CD8-positive, alpha-beta T cell (primary cell): ENCODE measurements at places on chromosomes 6 and 20.

DNA sequence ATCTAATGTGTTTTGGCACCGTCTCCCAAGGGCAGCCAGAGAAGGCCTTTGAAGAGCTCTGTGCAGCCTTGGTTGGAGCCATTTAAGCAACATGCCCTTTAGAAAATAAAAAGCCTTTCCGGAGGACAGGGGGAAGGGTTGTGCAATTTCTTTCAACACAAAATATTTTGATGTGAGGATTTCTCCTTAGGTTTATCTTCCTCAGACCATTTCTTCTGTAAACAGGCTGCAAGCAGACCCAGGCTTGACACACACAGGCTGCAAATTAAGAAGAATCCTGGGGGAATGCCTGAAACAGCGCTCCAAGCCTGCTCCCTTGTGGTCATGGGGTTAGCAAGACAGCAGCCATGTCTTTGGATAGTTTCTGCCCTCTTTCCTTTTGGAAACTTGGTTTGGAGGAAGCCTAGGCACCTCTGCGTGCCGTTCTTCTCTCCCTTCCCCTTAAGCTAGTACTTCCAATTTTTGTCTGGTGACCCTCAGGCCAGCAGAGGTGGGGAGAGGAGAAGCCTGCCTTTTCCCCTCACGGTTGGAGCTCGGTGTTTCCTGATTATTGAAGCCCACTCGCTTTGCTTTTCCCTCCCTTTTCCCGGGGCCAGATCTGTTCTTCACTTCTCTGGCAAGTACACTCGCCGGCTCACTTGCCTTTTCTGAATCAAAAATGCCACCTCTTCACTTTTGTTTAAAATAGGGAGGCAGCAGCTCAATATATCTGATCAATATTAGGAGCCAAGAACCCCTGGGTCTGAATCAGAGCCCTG lies 39.6 kb upstream of the NOX3 start:
- no peak for DNase-seq

- no peak for DNase-seq
Measured at GRCh38 chr20:10282979-10283456, 64.4 kb downstream of the SNAP25 start.

DNA sequence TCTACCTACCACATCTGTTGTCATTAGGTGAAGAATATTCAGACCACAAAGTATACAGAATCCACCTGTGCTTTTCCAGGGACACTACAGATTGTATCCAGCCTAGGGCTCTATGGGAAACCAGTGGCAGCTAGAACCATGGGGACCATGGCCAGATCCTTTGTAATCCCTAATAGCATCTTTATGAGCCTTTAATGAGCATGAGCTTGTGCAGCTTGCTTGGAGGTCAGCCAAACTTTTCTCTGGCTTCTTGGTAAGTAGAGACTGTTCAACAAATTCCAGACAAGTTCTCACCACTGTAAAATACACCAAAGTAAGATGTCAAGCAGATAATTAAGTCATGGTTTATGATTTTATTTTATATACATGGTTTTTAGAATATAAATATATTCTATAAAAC lies 301.6 kb upstream of the ADGRB3 start:
- DNase-seq, result no peak

DNA sequence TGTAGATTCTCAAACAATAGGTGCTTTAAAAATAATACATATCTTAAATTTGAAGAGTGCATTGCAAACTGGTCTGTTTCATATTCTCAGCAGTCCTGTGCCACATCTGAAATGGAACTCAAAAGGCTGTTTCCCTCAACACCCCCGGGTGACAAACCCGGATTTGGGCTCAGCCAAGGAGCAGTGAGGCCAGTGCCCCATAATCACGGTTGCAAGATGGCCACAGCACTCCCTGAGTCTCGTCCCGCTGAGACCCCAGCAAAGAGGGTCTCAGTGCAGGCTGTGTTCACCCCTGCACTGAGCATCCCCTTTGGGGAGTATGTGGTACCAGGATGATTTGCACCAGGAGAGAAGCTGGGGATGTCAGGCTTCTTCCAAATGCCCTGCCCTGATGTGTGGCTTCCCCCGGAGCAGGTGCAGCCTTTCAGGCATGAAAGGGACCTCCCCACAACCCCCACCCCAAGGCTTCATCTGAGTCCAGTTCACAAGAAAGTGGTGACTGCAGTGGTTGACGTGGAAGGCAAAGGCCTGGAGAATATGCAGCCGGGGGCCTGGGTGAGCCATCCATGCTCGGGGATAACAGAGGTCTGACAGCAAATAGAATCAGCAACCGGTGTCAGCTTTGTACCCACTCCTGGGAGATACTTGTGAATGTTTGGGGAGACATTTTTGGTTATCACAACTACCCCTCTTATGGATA lies 202.9 kb downstream of the SYNDIG1 start:
- no peak for DNase-seq

DNA sequence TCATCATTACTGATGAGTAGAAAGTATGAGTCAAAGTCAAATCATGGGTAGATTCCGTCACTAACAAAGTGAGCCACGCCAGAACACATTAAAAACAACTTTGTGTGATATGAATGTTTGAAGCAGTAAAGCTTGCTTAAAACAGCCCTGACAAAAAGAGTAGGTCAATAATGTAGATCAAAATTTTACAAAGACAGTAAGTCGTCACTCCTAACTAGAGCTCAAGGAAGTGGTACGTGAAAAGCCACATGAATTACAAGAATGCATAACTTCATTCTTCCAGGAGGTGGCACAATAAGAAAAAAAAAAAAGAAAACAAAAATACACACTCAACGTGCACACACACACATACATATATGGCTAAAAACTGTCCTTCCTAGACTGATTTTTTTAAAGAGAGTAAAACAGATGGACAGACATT lies 69.9 kb downstream of the HACE1 start:
- no peak for DNase-seq

DNA sequence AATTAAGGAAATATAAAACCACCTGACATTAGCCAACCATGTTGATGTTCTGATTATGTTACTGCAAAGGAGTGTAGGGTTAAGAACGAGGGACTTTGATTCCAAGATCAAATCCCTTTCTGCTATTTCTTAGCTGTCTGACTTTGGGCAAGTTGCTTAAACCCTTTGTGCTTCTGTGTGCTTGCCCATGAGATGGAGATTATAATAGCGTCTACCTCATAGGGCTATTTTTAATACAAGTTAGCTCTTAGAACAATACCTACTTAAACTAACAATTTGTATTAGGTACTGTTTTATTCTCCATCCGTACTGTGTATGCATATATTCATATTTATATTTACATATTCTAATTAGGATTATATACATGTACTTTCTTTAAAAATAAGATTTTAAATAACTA lies 263.8 kb downstream of the ESR1 start:
- DNase-seq, result no peak

- DNase-seq, result no peak
Measured at GRCh38 chr6:34585512-34586061, 29.5 kb upstream of the SPDEF start.

- no peak for DNase-seq
Measured at GRCh38 chr6:78942446-78942845, 75.1 kb downstream of the IRAK1BP1 start.

DNA sequence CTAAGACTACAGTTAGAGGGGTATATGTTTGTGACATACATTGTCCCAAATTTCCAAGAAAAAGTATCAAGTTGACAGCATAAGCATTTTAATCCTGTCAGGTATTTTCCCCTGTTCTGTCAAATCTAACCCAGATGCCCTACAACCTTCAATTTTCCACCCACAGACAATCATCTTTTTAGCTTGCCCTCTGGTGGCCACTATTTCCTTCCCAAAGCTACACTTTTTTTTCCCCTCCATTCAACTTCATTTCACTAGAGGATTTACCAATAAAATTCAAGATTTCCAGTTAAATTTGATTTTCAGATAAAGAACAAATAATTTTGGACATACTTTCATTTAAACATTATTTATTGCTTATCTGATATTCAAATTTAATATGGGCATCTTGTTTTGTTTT lies 286.6 kb downstream of the TENT5A start:
- DNase-seq, result no peak

DNA sequence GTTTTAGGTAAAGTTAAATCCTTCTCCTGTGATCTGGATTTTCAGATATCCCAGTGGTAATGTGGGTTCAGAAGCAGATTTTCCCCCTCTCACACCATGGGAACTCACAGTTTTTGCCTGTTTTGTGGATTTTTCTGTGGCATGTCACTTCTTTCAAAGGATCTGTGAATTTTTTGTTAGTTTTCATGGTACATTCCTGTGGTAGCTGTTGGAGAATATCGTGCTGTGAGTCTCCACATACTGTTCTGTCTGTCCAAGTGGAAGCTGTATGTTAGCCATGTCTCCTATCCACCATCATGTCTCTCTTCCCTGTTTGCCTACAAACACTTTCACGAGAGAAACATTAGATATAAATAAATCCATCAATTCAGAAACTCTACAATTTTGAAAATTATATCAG lies 378.7 kb upstream of the ADGRB3 start:
- no peak for DNase-seq

DNA sequence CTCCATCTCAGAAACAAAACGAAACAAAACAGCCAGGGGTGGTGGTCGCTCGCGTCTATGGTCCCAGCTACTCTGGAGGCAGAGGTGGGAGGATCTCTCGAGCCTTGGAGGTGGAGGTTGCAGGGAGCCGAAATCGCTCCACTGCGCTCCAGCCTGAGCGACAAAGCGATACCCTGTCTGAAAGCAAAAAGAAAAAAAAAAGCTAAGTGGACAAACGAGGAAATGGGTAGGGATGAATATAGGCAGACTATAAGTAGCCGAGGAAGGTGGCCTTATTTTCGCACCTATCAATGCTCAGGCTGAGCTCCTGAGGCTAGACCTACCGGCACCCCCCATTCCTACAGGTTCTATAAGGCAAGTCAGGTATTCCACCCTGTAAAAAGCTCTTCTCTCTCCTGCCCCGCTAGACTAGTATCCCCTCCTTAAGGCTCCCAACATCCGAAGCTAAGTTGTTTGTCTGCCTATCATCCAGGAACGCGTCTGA lies 650 bp upstream of the CASP8AP2 start:
- no peak for DNase-seq

DNA sequence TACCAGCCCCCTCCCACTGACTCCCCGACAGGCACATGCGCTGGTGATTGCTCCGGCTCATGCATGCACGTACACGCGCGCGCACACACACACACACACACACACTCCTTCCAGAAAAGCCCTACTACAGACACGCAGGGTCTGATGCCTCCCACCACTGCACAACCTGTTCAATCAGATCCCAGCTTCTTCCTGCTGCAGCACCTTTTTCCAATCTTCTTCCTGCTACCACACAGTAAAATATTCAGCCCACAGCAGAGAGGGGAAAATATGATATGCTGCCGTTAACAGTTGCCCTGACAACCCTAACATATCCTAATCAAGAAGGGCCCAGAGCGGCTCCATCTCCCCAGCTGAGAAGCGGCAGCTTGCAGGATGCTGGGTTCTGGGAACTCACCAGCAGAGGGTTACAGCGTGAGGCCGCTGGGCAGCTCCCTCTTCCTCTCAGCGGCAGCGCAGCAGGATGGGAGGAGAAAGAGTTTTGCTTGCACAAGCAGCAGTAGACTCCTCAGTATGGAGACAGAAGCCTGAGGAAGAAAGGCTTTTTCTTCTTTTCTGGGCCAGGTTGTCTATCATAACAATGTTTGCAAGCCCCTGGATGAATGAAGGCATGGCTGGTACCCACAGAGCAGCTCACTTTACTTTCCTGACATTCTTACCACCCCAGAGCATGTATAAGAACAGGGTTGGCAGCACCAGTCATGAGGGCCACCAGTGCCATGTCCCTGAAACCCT lies 23.9 kb downstream of the MAP7 start:
- no peak for DNase-seq

DNA sequence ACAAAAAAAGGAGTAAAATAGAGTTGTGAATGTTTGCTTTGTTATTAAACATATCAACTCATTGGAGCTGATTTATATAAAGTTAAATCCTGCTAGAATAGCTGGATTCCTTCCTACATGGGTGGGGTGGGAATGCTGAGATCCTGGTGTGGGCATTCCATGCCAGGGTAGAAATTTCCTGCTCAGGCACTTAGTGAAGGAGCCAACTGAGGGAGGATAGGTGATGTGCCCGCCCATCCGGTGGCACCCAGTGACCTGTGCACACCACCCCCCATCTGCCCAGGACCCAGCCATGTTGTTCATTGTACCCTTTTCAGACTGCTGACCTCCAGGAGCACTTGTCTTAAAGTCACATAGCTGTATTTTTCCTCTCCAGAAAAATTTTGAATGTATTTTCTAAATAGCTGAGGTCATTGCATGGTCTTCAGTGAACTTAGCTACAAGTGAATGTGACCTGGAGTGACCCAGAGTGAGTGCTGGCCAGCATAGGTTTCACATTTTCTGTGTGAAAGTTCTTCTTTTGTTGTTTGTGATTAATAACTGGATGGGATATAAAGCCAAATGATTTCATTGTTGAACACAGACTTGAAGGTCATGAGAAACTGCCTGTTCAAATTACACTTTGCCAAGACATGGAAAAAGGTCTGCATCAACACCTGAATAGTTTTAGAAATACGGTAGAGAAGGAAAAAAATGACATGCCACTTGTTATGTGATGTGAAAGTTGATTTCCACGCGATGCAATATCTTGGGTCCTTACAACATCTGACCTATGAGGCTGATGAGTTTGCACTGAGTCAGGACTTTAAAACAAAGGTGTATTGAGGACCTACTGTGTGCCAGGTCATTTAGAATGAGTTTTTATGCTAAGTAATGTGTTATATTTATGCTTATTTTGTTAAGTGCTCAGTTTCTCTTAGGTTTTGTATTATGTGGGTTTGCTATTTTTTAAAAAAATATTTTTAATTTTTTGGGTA lies 77.2 kb downstream of the UTRN start:
- DNase-seq, result no peak

GRCh38 chr20:41654884-41655283 lies 36.7 kb upstream of the CHD6 start:
- DNase-seq, result no peak

DNA sequence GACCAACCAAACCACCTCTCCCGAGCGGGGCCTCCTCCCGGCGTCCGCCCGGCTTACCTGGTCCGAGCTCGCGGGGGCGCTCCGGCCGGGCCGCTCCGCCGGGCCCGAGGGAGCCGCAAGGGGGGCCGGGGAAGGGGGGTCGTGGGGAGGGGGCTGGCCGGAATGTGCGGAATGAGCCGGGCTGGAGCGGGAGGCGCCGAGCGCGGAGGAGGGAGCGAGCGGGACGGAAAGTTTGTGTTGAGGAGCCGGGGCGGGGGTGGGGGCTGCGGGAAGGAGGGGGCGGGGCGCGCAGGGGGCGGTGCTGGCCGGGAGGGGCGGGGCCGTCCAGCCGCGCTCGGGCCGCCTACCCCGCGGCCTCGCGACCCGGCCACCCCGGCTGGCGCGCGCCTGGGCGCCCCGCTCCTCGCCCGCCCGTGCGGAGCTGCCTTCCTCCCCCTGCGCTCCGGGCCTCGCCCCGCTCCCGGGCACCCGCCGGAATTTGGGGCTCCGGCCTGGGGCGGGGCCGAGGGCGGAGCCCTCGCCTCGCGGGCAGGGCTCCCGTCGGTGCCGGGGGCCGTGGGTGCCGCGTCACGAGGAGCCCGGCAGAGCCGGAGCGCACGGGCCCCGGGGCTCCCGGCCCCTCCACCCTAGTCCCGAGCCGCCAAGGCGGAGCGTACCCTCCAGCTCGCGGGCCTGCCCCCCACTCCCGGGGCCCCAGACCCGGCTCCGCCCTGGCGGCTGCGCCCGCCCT lies at the start of gene TEAD3:
Gene TEAD3, minus strand, starts transcription at position 239 of the 730 bp plus-strand sequence.
- DNase-seq, result peak; percentile 73

DNA sequence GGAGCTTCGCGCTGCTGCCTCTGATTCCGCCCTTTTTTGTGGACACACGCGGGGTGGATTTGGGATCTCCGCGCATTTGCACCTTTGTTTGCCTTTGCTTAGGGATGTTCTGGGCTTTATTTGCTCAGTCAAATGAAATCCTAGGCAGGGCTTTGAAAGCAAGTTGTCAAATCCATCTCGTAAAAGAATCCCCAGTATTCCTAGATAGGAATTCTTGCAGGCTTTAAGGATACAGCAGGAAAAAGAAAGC lies 453 bp downstream of the CEP57L1 start:
- DNase-seq, result no peak
